Stimulated activated CD4-positive, alpha-beta T cell treated with anti-CD3 and anti-CD28 coated beads, TNF-alpha, amount 100 ng/mL, for 24 hours (primary cell): ENCODE measurements at places on chromosomes 4 and X.

DNA sequence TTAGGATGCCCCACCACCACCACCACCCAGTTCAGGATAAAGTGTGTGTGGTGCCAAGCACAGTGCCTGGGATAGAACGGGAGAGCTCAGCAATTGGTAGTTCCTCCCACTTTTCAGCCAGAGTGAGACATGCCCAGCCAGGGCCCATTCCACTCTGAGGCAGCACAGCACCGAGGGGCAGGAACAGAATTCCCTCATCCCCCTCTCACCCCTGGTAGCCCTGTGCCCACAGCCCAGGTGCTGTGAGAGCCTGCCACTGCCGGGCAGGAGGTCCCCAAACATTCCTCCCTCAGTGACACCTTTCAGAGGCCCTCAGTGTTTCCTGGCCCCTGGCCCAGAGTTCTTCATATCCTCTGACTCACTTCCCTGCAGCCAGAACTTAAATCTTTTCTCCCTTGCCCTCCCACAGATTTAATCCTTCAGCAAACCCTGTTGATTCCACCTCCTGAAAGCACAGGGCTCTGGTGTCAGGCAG is 8.1 kb downstream of the RIPPLY1 start:
- DNase-seq, result no peak

- DNase-seq, result no peak
Observed at GRCh38 chrX:39633293-39633692, 464.5 kb downstream of the BCOR start.

- DNase-seq, result no peak
Observed at GRCh38 chr4:78542373-78542772, 9.2 kb upstream of the ANXA3 start.

GRCh38 chr4:185754961-185755360 is 57.0 kb downstream of the SORBS2 start:
- DNase-seq, result no peak

DNA sequence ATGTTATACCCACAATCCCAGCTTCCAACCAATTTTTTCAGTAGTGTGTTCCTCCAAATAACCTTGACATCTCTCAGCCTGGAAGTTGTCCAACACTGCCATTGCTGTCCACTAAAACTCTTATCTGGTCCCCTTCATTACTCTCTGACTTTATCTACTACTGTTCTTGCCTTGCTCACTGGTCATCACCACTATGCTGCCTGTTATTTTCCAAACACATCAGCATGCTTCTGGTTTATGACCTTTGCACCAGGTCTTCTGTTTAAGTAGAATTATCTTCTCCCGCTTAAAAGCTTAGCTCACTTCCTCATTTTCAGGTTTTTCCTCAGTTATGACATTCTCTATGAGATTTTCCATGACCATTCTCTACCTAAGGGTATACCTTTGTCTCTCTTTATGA is 5.5 kb downstream of the ELMOD2 start:
- DNase-seq, result no peak

GRCh38 chr4:41361794-41362526 is 105.2 kb downstream of the UCHL1 start:
- no peak for DNase-seq

DNA sequence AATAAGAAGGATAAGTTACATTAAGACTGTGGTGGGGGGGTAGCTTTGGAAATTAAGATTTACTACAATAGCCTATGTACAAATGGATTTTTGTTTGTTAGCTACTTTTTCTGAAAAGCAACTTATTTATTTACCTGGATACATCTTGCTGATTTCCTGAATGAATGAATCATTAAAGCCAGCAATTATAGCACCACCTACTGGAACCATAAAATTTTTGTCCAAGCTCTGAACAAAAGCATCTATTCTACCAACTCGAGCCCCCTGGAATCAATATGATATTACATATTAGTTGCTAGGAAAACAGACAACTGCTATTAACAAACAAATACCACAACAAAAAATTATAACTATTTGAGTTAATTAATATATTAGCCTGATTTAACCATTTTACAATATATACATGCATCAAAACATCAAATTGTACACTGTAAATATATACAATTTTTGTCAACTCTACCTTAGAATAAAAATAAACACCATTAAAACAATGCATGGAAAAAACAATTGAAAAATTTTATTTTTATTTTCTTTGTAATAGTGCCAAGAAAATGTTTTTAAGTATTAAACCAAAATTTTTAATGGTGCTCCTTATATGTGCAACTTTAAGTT is 15.3 kb downstream of the SEPSECS start:
- DNase-seq, result no peak

DNA sequence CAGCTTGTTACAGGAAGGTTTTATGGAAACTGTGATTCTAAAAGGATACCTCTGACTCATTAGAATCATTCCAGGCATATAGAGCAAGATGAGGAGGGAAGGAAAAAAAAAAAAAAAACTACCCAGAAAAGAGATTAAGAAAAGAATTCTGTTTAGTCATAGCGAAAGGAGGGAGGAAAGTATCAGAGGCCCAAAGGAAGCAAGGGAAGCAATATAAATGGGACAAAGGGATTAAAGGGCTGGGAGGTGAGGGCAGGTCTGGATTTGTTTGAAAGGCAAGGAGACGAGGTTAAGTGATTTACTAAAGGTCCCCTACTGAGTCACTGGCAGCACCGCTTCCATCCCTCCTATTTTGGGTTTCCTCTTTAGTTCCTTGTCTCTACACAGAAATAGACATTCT is 88.6 kb upstream of the IL1RAPL1 start:
- no peak for DNase-seq

GRCh38 chrX:80572636-80573035 is 152.4 kb downstream of the TENT5D start:
- no peak for DNase-seq

DNA sequence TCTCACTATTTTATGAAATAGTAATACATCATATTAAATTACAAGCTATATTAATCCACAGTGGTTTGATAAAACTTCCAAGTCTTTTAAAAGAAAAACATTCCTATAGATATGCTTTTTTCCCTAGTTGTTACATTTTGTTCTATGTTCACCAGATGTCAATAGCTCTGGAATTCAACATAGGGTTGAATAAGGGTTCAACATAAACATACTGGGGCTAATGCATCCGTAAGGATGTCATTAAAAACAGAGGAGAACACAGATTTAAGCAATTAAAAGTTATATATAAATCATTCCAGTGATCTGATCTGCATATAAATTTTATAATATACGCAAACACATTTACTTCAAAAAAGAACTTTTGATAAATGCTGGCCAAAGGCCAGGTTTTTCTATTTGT is 32.5 kb downstream of the SULT1B1 start:
- DNase-seq, result no peak

GRCh38 chr4:104677116-104677515 is 182.4 kb upstream of the CXXC4 start:
- no peak for DNase-seq
